Smooth muscle cell of the pulmonary artery (primary cell): ENCODE measurements at places on chromosomes 6 and 20. TPM values are rescaled to one million over a fixed set of nuclear protein-coding genes. Genes with fewer than 3 reads are reported as not detected.

The MOXD1 gene
- 41.5 and 73.5 TPM in 2 replicates for total RNA-seq

The MLIP gene
- 0.26 and 0.40 TPM in 2 replicates for total RNA-seq

The OR12D1 gene
- not detected in 2 replicates for total RNA-seq

The ZC3H12D gene
- 0.17 and 0.33 TPM in 2 replicates for total RNA-seq

The HTR1E gene
- total RNA-seq = 0.03 TPM in 1 of 2 replicates, not detected in the other

The GJA1 gene
- 495 and 563 TPM in 2 replicates for total RNA-seq
